ENCODE measurements at places on chromosomes 4 and X. TPM values are rescaled to one million over a fixed set of nuclear protein-coding genes. Genes with fewer than 3 reads are reported as not detected.

MAGEA11 gene
- 0.44 TPM for total RNA-seq

GRXCR1 gene
- not detected for total RNA-seq

MAGEA12 gene
- total RNA-seq = not detected

MSN gene
- 62.4 TPM for total RNA-seq

ZFP92 gene
- total RNA-seq = 0.97 TPM

SAGE1 gene
- total RNA-seq = not detected

FRAS1 gene
- total RNA-seq = 5.2 TPM

Measured in esophagus squamous epithelium (tissue), 5 donors.